H54 (cell line): ENCODE measurements at places on chromosomes 2 and 18.

GRCh38 chr2:42556315-42556890 lies 12.0 kb upstream of the MTA3 start:
- no peak for DNase-seq

DNA sequence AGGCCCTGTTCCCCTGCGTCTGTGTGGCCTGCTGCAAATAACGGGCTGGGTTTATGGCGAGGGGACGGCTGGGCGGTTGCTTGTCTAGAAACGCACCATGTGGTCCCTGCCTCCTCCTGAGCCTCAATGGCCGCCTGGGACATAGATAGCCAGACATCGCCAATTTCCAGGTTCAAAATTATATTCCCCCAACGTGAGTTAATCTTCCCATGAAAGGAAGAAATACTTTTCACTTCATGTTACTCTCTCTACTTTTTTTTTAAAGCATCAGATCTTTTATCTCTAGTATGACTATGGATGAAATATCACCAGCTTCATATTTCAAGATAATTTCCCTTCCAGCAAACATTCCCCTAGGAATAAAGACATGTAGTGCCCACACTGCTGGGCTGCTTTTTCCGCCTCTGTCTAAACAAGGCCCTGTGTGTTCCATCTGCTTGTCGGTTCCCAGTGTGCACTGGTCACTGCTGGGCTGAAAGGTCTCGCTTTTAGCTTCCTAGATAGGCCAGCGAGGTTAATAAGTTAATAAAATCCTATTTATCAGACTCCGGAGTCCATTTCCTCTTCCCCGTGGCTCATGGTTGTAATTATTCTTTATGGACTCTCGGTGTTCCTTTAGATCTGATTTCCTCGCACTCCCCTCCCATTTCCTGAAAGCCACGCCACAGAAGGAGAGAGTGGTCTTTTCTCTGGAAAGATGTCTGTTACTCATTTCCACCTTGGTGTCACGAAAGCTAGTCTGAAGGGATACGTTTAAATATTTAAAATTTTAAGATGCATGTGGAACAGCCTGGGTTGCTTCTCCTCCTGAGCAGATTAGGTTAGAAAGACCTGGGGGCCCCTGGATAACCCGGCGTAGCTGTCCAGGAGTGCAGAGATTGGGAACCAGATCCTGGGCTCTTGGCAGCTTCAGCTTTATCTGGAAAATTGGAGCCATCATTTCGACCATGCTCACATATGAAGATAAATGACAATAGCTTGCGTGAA lies 196.6 kb upstream of the COPS8 start:
- DNase-seq = no peak

DNA sequence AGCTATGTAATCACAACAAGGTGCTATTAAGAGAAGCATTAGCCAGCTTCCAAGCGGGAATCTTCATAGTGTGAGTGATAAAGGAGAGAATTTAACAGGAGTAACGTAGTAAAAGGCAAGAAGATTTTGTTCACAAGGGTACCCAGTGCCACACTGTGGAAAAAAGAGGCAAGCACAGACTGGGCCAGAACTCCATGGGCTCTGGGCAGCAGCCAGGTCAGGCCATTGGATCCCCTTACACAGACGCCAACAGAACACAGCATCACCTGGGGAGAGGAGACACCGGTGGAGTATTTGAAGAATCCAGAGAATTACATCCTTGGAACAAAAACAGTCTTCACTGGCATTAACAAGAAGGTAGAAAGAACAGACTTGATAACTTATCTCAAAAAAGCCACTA lies 21.2 kb downstream of the AMER3 start:
- no peak for DNase-seq

DNA sequence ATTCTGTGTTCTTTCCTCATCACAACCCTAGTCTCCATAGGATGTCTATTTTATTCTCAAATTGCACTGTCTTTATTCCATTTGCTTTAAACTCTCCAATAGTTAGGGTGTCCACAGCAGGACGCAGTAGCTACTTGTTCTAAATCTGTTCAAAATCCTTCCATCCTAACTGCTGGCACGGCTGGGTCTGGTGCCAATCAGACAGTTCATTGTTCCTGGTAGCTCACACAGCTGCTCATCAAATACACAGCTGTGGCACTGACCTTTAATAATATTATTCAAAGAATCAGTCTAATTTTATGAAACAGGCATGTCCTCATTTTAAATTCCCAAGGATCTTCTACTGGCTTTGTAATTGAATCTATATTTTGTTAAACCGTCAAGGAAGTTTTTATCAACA lies 59.7 kb upstream of the TMEFF2 start:
- DNase-seq = no peak

DNA sequence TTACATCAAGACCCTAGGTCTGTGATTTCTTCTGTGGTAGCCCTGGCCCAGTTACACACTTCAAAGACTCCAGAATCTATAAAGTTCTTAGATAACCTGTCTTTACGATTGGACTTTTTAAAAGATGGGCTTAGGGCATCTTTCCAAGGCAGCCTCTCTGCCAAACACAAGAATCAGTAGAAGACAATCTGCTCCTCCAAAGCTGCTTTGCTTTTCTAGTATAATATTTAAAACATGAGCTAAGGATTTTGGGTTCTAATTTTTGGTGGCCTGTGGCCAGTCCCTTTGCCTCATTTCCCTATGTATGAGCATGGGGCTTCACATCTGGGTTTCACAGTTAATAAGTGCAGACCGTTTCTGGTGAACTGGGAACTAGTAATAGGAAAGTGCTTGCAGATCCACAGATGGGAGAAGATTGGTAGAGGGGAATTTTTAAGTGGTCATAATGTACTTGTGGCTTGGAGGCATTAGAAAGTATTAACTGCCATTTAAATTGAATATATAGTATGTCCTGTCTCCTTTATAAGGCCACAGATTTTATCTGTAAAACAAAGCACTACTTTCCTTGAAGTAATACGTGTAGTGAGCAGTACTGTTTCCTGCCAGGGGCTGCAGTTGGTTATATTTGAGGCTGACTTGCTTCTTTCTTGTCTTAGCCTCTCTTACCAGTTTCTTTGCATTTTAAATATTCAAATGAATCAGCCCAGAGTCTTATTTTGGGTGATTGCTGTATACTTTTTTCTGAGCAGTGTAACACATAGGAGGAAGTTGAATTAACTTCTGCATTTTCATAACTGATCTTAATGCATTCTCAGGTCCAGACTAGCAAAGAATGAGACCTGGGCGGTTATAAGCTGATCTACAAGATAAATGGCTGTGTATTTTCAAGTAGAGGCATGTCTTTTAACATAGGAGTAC lies 1.5 kb downstream of the ARPC2 start:
- DNase-seq = no peak

DNA sequence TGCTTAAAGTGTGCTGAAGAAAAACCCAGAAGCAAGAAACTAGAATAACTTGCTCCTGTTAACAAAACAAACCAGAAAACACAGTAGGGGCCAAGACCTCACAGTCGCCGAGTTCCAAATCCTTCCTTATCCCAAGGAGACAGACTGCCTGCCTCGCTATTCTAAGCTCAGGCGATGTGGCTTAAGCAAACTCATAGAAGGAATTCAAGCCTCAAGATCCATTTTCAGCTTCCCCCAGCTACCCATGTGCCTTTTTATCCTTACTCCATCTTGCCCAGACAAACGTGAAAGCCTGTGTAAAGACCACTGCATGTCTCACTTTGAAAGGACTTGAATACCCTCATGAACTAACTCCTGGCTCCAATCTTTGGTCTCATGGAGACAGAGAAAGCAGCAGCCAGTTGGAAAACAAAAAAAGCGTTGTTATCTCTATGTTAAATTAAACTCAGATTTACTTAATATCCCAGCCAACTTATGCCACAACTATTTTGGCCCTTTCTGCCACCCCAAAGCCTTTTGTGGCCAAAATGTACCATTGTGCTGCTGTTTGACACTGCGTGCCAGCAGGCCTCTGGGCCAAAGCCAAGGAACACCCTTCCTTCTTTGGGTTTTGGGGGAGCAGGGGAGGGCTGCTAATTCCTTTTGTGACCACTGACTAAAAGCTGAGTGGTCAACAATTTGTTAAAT lies 123.2 kb upstream of the FZD5 start:
- DNase-seq = no peak

DNA sequence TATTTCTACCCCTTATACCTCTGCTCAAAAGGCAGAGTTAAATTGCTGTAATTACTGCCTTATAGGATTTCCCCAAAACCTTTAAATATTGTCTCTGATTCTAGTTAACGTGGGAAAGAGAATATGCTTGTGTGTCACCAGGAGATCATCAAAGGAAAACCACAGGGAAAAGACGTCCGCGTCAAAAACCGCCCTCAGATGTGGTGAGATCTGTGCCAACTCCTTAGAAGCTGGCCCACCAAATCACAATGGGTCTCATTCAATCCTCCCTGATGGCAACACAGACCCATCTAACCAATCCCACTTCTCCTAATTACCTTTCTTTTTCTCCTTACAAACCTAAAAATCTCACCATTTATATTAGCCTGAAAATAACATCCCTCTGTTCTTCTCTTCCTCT lies 25.4 kb downstream of the VPS54 start:
- no peak for DNase-seq

GRCh38 chr18:58276789-58277739 lies 233.0 kb downstream of the NEDD4L start:
- DNase-seq = no peak

DNA sequence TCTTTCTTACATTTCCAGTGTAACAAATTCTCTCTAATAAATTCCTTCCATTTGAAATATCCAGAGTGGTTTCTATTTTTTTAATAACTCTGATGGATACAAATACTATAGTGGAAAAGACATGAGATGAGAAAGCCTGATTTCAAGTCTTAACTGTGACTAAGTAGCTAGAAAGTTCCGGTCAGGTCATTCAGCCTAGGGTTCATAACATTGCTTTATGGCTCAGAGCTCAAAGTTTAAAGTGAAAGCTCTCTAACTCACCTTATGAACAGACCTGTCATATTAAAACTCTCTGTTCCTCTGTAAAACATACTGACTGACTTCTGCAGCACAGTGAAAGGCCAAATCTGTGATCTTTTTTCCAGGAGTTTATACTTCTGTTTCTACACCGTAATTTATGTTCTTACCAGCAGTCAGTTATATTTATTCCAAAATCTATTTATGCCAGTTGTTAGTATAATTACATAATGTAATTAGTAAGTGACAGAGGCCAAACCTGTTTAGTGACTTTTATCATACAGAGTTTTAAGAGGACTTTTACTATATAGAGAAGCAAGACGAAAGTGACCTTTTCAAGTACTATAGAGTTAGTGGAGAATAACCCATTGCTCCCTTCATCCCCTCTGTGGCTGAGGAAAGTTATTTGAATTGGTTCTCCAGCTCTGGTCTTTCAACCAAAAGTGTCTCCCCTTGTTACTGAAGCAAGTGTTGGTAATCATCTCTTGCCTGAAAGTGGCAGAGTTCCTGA lies 118.8 kb upstream of the PDE1A start:
- DNase-seq = no peak

DNA sequence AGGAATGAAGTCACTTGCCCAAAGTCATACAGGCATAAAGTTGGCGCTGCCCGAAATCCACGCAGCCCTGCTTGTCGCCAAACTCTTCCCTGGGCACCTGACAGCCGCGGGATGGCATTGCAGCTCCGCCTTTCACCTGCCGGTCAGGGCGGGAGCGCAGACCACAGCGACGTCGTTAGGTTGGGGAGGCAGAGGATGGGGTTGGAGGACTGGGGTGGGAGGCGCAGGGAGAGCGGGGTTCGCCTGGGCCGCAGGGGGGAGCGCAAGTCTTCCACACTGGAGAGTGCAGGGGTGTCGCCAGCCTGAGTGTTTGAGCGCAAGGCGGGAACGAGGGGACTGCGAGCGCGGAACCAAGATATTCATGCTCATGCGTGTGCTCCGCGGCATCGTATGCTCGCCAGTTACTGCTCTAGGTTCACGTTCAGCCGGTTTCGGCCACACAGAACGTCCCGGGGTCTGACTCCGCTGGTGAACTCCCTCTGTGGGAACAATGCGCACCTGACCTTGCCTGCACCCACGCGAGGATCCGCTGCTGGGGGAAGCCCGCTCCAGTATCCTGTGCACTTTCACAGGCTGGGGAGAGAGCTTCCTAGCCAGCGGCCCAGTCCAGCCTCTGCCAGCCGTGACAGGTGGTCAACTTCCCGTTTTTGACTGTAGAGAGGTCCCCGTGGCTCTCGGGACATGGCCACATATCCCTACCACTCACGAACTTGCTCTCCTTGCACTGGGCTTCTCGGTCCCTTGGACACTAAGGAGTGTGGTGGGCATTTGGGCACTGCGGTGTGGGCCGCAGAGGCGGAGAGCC lies 767 bp upstream of the NPPC start:
- no peak for DNase-seq

- DNase-seq = no peak
Measured at GRCh38 chr2:226915846-226916360, 80.0 kb downstream of the RHBDD1 start.

DNA sequence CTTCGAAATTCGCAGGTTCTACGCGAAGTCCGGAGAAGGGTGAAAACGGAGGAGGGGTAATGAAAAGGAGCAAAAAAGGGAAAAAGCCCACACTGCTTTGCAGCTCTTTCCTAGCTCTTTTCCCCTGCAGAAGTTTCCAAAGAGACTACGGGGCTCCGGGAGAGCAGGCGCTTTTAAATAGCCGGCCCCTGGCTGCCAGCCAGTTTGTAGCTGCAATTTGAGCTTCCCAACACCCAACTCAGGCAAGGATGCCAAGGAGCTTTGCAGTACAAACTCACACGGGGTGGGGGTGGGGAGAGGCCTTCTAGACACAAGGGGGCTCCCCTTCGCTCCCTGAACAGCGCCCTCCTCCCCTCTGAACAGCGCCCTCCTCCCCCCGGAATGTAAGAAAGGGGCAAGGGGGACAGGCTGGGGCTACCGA lies at the start of gene IGFBP5:
TSS of gene IGFBP5 (minus strand) at position 149 of the 421 bp plus-strand sequence. CDS start 774 bp downstream, outside the sequence.
- no peak for DNase-seq

DNA sequence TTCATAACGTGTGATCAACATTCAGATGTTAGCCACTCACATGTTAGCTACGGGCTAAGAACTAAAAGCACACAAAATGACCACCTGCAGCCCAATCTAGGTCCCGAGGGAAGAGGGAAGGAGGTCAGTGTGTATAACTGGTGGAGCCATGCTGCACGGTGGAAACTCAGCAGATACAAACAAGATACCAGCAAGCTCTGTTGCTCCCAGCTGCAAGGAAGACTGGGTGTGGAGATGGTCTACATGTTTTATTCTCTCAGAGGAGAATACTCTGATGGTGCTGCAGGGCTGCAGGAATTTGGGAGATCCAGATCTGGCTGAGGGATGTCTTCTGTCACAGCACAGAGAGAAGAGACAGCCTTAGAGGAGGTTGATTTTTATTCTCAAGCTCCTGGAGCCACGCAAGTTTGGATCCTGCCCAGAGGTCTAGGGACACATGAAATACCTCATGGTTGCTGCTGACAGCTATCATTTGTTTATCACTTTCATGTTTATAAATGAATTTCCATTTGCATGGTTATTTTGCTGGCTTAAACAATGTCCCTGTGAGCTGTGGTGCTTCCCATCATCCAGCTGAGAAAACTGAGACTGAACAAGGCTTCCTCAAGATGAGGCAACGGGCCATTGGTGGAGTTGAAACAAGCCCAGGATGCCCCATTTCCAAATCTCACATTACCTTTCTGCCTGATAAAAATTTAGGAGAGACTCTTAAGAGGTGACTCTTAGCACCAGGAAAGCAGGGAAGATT lies 30.9 kb downstream of the RNF144A start:
- no peak for DNase-seq

GRCh38 chr2:52260904-52261303 lies 1229.0 kb upstream of the NRXN1 start:
- DNase-seq = no peak

GRCh38 chr2:37686792-37687526 lies 15.5 kb upstream of the CDC42EP3 start:
- no peak for DNase-seq
